Type B pancreatic cell (in vitro differentiated cells): ENCODE measurements at places on chromosomes 16 and 17. TPM values are rescaled to one million over a fixed set of nuclear protein-coding genes. Genes with fewer than 3 reads are reported as not detected.

GRCh38 chr16:58063377-58064076 is 38.0 kb downstream of the MMP15 start:
- no peak for DNase-seq

DNA sequence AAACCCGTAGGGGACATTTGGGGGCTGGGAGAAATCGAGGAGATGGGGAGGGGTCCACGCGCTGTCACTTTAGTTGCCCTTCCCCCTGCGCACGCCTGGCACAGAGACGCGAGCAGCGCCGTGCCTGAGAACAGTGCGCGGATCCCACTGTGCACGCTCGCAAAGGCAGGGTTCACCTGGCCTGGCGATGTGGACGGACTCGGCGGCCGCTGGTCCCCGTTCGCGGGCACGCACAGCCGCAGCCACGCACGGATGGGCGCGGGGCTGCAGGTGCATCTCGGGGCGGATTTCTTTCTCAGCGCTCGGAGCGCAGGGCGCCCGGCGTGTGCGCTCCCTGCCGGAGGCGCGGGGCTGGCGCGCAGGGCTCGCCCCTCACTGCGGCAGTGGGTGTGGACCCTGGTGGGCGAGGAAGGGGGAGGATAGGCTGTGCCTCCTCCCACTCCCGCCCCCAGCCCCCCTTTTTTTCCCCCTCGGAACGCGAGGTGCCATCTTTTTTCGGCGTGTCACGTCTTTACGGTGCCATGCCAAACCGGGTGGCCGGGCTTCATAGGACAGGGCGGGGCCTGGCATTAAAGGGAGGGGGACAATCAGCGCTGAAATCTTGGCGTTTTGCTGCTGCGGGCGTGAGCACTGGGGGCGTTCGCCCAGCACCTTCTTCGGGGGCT is 1.1 kb downstream of the MAPT start:
- no peak for DNase-seq

- DNase-seq, result no peak
Observed at GRCh38 chr16:85996843-85997242, 97.9 kb downstream of the IRF8 start.

DNA sequence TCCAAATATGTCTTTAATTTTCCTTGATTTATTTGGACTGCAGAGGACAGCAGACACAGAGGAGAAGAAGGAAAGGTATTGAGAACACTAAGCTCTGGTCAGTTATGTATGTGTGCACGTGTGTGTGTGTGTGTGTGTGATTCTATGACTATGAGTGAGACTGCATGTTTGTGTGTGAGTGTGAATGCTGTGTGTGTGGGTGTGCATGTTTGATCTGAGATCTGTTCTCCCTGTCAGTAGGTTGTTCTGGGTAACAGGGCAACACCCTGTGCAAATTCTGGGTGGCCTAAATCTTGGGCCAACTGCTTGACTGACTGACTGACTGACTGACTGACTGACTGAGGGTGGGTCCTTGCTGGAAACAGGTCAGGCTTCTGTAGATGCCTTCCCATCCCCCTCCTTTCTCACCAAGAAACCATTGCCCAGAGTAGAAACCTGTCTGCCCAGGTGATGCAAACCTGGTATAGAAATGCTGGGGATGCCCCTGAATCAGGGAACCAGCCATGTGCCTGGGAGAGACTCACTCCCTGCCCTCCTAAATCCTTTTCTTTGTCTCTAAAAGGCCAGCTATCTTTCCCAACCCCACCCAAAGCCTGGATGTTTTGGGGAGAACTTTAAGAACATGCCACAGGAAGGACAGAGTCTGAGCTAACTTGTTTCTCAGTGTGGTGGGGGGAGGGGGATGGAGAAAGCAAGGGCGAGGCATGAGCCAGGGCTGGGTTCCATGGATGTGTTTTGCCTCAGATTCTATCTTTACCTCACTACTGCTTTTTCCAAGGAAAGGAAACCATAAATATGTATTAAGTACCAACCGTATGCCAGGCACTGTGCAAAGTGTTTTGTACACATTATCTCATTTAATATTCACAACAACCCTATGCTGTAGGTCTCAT is 4.5 kb upstream of the NR1D1 start:
- DNase-seq, result no peak

DNA sequence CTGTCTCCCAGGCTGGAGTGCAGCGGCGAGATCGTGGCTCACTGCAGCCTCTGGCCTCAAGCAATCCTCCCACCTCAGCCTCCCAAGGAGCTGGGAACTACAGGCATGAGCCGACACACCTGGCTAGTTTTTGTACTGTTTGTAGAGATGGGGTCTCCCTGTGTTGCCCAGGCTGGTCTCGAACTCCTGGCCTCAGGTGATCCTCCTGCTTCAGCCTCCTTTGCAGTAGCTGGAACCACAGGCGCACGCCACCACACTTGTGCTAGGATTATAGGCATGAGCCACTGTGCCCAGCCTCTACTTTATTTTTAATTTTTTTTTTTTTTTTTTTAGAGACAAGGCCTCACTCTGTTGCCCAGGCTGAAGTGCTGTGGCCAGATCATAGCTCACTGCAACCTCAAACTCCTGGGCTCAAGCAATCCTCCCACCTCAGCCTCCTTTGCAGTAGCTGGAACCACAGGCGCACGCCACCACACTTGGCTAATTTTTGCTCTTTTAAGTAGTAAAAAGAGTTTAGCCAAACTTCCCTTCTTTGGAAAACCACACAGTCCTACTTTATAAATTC is 4.4 kb downstream of the NTAN1 start:
- DNase-seq, result no peak

GRCh38 chr17:4725646-4726310 is 5.5 kb upstream of the MED11 start:
- DNase-seq, result no peak

- no peak for DNase-seq
Observed at GRCh38 chr17:56934280-56934679, 20.4 kb upstream of the TRIM25 start.

The SLC35G6 gene
- total RNA-seq, result not detected in 2 replicates

The MYH10 gene
- total RNA-seq, result 135 and 254 TPM in 2 replicates

The ARL17B gene
- total RNA-seq, result 8.3 and 16.9 TPM in 2 replicates
